ENCODE measurements at places on chromosomes 16 and 17.

DNA sequence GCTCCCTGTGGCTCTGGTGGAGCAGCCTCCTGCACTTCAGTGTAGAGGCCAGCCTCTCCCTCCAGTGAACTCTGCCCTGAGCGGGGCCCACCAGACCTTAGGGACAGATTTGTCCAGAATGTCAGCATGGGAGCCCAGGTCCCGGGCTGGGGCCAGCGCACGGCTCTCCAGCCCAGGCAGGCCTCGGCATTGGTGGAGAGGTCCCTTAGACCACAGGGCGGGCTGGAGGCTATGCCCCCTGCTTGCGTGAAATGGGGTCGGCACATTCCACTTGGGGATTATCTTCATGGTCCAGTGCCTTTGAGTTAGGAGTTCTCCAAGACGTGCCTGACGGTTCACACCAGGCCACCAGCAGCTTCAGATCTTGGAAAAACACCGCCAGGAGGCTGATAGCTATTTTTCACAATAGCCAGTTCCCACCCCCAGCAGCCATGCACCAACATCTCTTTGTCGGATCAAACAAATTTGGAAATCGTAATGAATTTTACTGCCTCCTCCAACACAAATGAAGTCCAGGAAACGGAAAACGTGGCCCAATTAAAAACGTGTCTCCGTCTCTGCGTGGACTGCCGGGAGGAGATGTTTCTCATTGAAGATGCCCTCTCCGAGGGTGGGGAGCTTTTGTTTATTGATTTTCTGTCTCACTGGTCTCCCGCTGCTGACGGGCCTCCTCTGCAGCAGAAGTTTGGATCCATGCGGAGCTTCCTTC lies 110.0 kb upstream of the CIBAR2 start:
- no peaks in the 10 kb centered on the region for H3K27me3 ChIP-seq
- no peak overlapping the region for H3K4me3 ChIP-seq
- H3K27ac ChIP-seq, result no peak overlapping the region
- no peaks in the 10 kb centered on the region for H3K36me3 ChIP-seq
- no peak for DNase-seq

- no peaks in the 10 kb centered on the region for H3K4me1 ChIP-seq
- H3K4me3 ChIP-seq, result no peak overlapping the region
- H3K27me3 ChIP-seq, result no peaks in the 10 kb centered on the region
- no peak overlapping the region for H3K27ac ChIP-seq
- H3K36me3 ChIP-seq, result no peaks in the 10 kb centered on the region
- no peak for DNase-seq
Observed at GRCh38 chr17:61734466-61734865, 128.9 kb downstream of the BRIP1 start.

DNA sequence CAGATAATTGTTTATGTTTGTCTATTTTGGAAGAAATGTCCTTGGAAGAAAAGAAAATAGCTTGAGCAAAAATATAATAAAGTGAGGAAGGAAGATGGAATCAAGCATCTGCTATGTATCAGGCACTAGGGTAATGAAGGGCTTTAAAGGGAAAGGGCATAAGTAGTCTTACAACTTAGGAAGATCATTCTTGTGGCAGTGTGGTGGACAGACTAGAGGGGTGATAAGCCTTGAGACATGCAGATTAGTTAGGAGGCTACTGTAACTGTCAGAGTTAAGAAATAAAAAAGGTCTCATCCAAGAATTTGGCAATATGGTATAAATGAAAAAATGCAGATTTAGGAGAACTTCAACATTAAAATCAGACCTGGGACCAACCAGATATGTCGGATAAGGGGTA lies 14.9 kb downstream of the FAM222B start:
- H3K4me3 ChIP-seq, result no peak overlapping the region
- no peak overlapping the region for H3K27ac ChIP-seq

DNA sequence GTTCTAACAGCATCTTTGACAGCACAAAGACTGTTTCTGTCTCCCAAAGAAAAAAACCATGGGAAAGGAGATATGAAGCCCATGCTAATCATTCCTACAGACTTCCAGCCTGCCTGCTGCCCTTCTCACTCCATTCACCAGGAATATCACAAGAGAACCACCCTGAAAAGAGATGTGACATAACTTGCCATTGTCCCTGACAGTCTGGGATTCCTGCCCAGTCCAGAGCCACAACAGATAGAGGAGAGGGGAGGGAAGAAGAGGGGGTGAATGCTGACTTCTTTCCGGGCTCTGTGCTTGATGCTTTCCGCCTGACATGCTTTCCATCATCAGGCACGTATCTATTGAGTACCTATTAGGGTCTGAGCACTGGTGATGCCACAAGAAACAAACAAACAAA lies 31.6 kb upstream of the ASIC2 start:
- H3K4me3 ChIP-seq, result no peak overlapping the region
- no peak overlapping the region for H3K27ac ChIP-seq

All from effector memory CD4-positive, alpha-beta T cell (primary cell).